ENCODE measurements at places on chromosomes 2 and 18. TPM values are rescaled to one million over a fixed set of nuclear protein-coding genes. Genes with fewer than 3 reads are reported as not detected.

GRCh38 chr2:158667586-158667985, 127.5 kb upstream of the DAPL1 start:
- no peak for DNase-seq

Gene GAREM2
- total RNA-seq = 6.1 TPM

DNA sequence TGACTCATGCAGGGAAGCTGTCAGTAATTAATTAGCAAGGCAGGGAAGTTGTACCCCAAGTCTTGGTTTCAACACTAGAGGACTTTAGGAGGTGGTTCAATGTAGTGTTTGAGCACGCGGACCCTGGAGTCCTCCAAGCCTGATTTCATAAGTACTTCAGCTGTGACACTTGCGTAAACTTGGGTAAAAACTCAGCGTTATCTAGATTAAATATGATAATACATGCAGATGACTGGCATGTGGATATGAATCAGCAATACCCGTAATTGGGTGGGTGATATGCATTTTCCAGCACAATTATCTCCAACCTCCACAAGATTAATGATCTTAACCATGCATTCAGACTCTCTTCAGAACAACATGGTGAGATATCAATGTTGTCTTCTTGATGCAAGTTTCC, 5.2 kb downstream of the UGT1A7 start:
- no peak for DNase-seq

- DNase-seq = no peak
Observed at GRCh38 chr2:144469798-144470197, 50.1 kb downstream of the ZEB2 start.

Gene TBR1
- total RNA-seq = 73.8 TPM

DNA sequence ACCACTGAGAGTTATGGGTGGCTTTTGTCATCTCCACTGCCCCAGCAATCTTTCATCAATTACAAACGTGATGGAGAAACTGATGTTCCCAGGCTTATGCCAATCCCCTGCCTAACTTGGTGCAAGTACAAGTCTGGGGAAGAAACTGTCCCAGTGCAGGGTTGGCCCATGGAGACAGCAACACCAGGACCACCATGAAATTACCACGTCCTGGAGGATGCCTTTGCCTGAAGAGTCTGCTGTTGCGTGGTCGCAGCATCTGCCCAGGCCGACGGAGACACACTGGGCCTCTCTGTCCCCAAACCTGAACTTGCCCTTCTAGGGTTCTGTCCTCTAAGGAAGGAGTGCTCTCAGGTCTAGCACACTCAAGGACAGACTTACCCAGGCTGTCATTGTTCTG, 496.8 kb upstream of the RAB6C start:
- no peak for DNase-seq

Gene NYAP2
- total RNA-seq = 14.3 TPM

Measured in frontal cortex (tissue), 4 donors.